ENCODE measurements at places on chromosomes 3 and 15. TPM values are rescaled to one million over a fixed set of nuclear protein-coding genes. Genes with fewer than 3 reads are reported as not detected.

The ECE2 gene
- not detected for total RNA-seq

DNA sequence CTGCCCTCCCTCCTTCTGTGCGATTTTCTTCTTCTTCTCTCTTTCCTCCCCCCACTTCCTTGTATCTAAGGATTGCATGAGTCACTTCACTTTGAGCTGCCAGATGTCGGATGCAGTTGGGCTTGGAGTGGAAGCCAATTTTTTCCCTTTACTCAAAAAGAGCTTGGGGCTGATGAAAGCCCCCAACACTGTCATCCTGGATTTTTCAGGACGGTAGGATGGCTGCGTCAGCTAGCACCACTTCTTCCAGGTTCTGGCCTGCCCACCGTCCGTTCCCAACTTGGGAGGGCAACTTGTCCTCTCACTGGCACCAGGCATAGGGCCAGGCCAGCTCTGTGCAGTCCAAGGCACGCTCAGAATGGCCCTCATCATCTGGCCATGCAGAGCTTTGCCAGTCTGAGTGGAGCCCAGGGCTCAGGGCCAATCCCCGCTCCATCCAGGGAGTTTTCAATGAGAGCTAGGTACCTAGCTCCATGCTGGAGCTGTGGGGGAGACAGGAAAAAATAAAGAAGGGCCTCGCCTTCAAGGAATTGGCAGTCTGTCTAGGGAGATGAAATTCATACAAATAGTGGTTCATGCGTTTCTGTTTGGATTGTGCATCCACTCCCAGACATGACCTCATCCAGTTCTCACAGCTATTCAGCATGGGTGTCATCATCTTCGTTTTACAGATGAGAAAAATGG, 47.7 kb upstream of the INSYN1 start:
- DNase-seq = peak; percentile 97

GRCh38 chr3:129606636-129607390, at the start of gene PLXND1:
Gene PLXND1, minus strand, starts transcription at chr3:129606676. Its CDS starts 37 bp downstream, at chr3:129606639.
- peak; percentile 97 for DNase-seq

DNA sequence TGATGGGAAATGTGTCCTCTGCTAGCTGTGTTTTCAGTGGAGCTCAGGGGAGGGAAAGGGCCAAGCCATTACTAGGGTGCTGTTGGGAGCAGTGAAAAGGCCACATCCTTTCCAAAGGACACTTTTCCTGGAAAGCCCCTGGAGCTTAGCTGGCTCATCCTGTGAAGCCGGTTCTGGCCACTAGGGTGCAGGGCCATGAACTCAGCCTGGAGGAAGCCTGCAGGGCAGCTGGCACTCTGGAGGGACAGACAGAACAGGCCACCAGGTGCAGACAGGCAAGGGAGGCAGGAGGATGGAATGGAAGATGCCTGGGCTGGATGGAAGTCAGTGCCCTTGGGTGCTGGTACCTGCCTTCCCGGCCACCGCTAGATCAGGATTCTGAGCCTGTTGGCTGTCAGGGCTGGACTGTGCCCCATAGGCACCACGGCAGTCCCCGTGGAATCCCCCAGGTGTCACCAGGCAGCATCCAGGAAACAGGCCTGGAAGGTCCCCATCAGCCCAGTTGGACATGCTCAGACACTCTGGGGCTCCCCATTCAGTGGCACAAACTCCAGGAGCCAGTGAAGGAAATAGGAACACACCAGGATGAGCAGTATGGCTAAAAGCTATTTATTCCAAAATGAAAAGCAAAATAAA, 76.2 kb upstream of the C2CD4B start:
- no peak for DNase-seq

DNA sequence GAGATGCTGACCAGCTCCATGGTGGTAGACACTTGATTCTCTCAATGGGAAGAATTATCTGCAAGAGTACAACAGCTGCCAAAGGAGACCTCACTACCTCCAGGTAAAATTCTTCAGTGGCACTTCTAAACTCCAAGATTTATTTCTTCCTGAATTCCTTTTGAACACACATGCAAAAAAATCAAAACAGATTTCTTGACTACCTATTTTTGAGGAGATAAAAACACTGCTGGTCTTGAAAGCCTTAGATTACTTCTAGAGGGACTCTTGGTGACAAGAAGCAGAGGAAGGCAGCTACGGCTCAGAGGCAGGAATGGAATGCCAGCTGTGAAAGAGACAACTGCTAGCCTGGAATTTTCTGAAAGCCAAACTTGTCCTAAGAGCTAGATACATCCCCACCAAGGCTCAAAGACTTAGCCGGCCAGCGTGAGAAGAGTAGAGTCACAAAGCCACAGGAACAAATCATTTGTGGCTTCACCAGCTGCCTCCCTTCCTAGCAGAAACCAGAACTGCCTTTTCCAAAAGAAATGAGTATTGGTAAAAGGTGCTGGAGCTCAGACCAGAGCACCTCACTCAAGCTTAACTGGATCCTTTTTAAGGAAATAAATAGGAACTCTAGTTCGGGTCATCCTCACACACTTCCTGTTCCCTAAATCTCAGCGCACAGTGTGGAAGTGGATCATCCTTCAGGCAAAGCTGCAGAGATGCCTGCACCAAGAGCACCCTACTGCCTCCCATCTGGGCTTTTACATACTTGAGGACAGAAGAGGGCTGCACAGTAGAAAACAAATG, 32.6 kb downstream of the CLK3 start:
- no peak for DNase-seq
